ENCODE measurements at places on chromosomes 6 and 20. TPM values are rescaled to one million over a fixed set of nuclear protein-coding genes. Genes with fewer than 3 reads are reported as not detected.

BTBD9 gene
- total RNA-seq = 10.5 TPM

RIPOR3 gene
- 0.41 TPM for total RNA-seq

IL17A gene
- total RNA-seq = not detected

PRSS16 gene
- 1.6 TPM for total RNA-seq

ZSWIM1 gene
- 16.2 TPM for total RNA-seq

TRIM38 gene
- 4.5 TPM for total RNA-seq

C20orf202 gene
- not detected for total RNA-seq

DNA sequence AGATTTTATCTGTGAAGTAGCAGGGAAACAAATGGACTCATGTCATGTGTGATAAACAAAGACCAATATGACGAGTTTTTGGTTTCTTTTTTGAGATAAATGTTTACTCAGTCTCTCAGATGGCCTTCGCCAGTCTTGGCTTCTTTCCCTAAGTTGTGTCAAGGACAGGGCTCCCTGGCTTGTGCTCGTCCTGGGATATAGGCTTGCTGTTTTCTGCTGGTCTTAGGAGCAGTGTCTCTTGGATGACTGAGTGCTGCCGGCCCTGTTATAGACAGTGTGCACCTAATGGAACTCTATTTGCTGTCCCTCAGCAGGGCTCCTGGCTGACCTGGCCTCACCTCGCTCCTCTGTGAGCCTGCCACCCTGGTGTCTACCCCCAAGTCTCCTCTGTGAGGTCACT, 324.1 kb upstream of the SYNCRIP start:
- no peak for DNase-seq

GRCh38 chr20:45945678-45946148, 11.2 kb downstream of the PCIF1 start:
- no peak for DNase-seq

- DNase-seq = no peak
Measured at GRCh38 chr6:14077193-14077867, 40.2 kb upstream of the CD83 start.

DNA sequence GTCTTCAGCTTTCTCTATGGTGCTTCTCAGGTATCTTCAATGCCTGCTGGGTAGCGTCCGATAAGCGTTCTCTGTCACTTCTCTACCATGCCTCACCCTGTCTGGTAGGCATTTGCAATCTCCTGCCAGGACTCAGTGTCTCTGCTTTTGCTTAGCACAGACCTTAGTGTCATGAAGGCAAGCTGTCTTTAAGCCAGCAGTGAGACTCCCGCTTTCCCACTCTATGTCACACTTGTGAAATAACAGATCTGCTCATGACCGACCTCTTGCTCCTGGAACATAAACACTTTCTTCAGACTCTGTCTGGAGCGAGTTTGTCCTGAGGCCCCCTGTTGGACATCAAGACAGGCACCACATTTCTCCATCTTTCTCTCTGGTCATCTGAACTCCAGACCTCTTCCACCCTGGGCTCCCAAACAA, 17.0 kb downstream of the ADGRB3 start:
- DNase-seq = no peak

DNA sequence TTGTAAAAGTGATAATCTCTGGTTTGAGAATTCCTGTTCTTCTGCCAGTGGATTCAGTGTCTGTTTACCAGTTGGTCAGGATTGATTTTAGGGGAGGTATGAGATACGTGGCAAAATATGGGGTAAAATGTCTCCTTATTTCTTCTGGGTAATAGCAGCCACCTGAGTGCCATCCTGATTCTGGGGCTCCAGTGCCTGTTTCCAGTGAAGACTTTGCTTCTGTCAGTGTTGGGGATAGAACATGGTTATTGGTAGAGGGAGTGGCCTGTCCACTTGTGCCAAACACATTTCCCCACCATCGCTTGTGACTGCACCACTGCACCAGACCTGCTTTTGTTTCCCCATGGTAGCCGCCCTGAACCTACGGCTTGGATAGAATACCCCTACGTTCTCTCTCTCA, 15.7 kb downstream of the PANK2 start:
- DNase-seq = no peak

DNA sequence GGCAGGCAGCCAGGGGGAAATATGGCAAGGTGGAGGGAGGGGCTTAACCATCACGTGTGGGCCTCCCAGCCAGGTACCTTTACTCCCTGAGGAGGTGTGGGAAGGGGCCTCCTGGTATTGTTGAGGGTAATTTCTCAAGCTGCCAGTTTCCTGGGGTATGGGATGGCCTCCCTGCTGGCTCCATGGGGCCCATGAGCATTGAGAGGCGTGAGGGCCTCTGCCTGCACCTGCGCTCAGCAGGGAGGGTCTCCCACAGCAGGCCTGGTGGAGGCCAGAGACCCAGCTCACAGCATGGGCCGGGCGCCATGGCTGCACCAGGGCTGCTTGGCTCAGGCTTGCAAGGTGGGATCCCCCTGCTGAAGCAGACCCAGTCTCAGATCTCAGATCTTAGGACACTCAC, 113.0 kb downstream of the GRM4 start:
- no peak for DNase-seq

DNA sequence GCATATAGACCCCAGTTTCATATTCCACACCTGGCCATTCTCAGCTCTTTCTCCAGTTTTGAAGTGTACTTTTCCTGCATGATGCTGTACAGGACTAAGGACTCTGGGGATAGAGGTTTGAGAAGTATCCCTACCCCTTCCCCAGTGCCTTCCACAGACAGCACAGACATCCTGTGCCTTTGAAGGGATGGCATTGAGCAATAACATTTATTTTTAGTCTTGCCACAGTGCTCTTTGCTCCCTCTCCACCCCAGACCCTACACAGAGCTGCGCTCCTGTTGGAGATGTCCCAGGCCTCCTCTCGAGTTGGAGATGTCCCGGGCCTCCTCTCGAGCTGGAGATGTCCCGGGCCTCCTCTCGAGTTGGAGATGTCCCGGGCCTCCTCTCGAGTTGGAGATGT, 275.8 kb downstream of the FARS2 start:
- no peak for DNase-seq

DNA sequence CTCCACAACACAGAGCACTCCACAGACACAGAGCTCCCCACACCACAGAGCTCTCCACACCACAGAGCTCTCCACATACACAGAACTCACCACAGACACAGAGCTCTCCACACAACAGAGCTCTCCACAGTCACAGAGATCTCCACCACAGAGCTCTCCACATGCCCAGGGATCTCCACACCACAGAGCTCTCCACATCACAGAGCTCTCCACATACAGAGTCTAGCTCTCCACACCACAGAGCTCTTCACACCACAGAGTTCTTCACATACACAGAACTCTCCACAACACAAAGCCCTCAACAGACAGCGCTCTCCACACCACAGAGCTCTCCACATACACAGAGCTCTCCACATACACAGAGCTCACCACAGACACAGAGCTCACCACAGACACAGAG, 55.3 kb downstream of the ERMARD start:
- no peak for DNase-seq

- DNase-seq = peak; percentile 26
Measured at GRCh38 chr6:19052219-19052618, 665.1 kb downstream of the RNF144B start.

- DNase-seq = peak; percentile 5
Measured at GRCh38 chr6:149166747-149167146, 150.8 kb upstream of the TAB2 start.

- DNase-seq = no peak
Measured at GRCh38 chr6:84227044-84227433, 404 bp downstream of the CEP162 start.

- DNase-seq = no peak
Measured at GRCh38 chr20:34815636-34816035, 9.8 kb downstream of the NCOA6 start.

- DNase-seq = no peak
Measured at GRCh38 chr6:52724406-52725121, 38.7 kb downstream of the GSTA2 start.

DNA sequence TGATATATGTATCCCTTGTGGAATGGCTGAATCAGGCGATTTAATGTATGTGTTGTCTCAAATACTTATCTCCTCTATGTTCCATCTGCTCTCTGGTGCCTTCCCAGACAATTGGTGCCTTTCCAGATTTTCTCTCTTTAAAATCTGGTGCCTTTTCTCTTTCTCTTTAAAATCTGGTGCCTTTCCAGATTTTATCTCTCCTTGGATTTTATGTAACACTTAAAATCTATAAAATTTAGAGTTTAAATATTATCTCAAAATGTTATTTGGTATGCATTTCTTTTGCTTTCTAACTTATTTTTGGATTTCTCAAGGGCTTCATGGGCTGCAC, 116.3 kb downstream of the KIF13A start:
- no peak for DNase-seq

- no peak for DNase-seq
Measured at GRCh38 chr20:36988494-36988966, 37.0 kb upstream of the SAMHD1 start.

- DNase-seq = no peak
Measured at GRCh38 chr20:14333721-14334120, 3.7 kb downstream of the FLRT3 start.

- DNase-seq = peak; percentile 32
Measured at GRCh38 chr20:9609887-9610502, 95.6 kb downstream of the LAMP5 start.
